ENCODE measurements at places on chromosomes 3 and 15.

GRCh38 chr15:66734961-66735908 lies 33.2 kb downstream of the SMAD6 start:
- no peak for DNase-seq

DNA sequence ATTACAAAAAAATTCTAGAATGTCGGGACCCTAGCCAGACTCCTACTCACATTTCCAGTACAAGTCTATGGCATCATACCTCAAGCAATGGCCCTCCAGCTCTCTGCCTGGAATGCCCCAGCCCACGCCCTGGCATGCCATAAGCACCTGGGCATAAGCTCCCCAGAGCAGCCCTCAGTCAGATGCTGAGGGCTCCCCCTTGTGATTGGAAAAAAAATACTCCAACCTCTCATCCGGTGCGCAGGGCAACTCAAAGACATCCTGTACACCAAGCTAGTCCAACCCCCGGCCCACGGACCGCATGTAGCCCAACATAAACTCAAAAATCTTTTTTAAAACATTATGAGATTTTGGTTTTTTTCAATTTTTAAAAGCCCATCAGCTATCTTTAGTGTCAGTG lies 115.4 kb downstream of the NEK10 start:
- DNase-seq: no peak

- no peak for DNase-seq
Observed at GRCh38 chr3:106125321-106125720, 256.5 kb upstream of the CBLB start.

- DNase-seq: no peak
Observed at GRCh38 chr3:161042023-161042501, 63.1 kb downstream of the B3GALNT1 start.

DNA sequence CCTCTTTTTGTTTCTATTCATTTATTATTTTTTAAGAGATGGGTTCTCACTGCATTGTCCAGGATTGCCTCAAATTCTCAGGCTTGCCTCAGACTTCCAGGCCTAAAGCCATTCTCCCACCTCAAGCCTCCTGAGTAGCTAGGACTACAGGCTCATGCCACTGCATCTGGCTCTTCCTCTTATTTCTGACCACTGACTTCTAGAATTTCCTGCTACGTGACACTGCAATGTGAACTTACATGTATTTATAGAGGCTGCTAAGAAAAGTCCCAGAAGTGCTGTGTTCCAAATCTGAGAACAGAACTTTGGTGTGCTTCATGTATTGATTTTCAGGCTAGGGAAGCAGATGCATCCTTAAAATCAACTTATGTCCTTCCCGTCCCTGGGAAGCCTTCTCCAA lies 407.4 kb downstream of the RSL24D1 start:
- no peak for DNase-seq

- no peak for DNase-seq
Observed at GRCh38 chr3:63803911-63804310, 15.2 kb upstream of the C3orf49 start.

Measured in stimulated activated CD8-positive, alpha-beta memory T cell treated with anti-CD3 and anti-CD28 coated beads, Interleukin-7, amount 100 ng/mL, for 48 hours (primary cell).